ENCODE measurements at places on chromosomes 7 and 10.

GRCh38 chr7:140161047-140161446, 15.7 kb downstream of the KDM7A start:
- DNase-seq = no peak

- DNase-seq = peak; percentile 21
Measured at GRCh38 chr7:3722396-3722922, 421.4 kb downstream of the SDK1 start.

GRCh38 chr10:2326411-2326810, 589.1 kb upstream of the ADARB2 start:
- DNase-seq = no peak

GRCh38 chr7:70432567-70433001, 699.4 kb upstream of the GALNT17 start:
- no peak for DNase-seq

DNA sequence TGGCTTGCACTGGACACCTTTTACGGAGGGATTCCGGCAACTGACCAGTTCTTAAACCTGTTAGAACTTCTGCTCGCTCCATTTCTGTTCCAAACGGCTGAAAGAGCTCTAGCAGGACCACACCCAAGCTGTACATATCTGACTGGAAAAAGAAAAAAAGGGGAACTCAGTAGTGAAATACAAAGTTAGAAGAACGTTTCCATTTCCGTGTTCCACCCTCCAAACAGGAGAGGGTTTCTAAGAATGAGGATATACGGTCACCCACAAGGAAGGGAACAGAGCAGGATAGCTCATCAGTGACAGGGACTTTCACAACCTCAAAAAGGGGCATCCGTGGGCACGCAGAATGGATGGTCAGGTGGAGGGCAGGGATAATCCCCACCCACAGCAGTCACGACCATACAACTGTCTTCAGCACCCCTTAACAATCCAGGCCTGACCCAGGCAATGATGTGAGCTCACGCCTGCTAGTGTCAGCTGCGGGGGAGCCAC, 4.3 kb upstream of the ANKRD61 start:
- DNase-seq = no peak

DNA sequence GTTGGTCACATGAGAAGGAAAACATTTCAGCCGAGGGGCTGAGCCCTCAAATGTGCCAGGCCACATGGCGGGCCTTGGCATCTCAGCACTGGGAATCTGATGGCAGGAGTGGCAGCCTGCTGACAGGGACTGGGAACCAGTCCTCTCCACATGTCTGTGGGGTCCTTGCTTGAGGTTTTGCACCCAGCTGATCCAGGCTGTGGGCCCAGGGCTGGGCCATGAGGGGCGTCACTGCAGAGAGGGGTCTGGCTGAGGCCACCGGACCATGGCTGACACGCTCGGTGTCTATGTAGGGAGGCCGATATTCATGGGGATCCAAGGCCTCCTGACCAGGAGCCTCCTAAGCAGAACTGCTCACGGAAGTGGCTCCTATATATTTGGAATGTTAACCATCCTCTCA, 31.0 kb upstream of the PWWP2B start:
- DNase-seq = no peak

DNA sequence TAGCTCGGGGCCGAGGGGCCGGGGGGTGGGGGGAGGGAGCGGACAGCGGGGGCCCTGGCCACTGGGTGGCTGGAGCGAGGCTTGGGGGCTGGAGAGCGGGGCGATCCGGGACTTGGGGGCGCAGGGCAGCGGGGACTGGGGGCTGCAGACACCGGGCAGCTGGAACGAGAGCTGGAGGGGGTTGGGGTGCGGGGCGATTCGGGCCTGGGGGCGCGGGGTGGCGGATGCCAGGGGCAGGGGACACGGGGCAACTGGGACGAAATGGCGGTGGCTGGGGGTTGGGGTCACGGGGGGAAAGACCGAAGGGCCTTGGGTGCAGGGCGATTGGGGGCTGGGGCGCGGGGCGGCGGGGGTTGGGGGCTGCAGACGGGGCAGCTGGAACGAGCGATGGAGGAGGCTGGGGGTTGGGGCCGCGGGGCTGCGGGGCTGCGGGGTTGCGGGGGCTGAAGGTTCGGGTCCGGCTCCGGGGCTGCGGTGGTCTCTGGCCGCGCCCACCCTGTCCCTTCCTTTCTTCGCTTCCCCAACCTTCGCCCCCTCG, 590 bp downstream of the COL26A1 start:
- DNase-seq = no peak

DNA sequence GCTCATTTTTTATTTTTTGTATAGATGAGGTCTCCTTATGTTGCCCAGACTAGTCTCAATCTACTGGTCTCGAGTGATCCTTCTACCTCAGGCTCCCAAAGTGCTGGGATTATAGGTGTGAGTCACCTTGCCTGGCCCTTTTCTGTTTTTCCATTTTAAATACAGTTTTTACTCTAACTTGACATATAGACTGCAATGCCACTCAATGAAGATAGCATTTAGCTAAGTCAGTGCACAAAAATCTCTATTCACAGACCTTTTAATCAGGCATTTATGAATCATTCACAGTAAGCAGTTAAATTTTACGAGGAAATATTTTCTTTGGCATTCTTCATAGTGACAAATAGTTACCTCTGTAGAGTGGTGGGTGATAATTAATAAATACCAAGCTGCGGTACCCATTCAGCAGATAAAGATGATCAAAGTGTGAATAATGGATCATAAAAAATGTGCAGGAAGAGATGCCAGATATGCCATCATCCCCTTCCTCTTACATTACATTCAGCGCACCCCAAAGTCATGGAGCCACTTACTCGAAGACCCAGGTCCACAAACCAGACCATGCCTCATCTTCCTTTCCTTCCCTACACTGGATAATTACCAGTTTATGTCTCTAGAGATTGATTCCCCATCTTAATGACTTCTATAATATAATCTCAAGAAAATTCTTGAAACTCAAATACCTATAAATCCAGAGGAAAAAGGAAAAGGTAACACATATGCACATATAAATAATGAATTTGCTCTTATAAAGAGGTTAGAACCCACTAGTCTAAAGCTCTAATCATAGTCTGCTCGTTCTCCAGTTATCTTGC, 56.0 kb downstream of the UBE2H start:
- DNase-seq = no peak

DNA sequence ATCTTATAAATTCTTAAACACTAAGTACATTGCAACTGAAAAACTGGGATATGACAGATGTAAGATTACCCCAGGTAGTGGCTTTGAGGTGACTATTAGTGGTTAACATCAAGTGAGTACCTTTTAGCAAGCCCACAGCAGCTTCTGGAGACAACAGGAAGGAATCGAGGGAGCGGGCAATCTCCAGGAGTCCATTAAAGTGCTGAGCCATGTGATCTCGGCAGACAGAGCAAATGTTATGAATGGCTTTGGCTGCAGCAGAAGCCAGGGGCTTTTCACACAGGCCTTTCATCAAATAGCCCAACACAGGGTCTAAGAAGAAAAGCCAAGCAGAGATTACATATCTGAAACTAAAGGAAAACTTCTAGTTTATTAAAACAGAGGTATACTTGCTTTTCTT, 48.9 kb downstream of the IRF5 start:
- DNase-seq = no peak

GRCh38 chr10:122617476-122618270, 57.1 kb downstream of the DMBT1 start:
- no peak for DNase-seq

- no peak for DNase-seq
Measured at GRCh38 chr7:102255501-102255900, 31.2 kb upstream of the SH2B2 start.

DNA sequence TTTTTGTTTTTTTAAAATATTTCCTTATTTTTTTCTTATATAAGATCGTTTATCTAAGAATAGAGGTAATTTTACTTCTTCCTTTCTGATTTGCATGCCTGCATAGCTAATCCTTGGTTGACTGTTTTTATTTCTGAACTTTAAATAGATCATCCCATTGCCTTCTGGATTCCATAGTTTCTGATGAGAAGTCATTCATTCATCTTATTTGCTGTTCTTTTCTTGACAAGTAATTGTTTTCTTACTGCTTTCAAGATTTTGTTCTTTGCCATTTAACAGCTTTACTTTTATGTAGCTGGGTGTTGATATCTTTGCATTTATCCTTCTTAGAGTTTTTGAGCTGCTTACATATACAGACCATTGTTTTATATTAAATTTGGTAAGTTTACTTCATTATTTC, 437.9 kb downstream of the SDK1 start:
- no peak for DNase-seq

- DNase-seq = no peak
Measured at GRCh38 chr7:44391171-44391570, 65.8 kb upstream of the CAMK2B start.

DNA sequence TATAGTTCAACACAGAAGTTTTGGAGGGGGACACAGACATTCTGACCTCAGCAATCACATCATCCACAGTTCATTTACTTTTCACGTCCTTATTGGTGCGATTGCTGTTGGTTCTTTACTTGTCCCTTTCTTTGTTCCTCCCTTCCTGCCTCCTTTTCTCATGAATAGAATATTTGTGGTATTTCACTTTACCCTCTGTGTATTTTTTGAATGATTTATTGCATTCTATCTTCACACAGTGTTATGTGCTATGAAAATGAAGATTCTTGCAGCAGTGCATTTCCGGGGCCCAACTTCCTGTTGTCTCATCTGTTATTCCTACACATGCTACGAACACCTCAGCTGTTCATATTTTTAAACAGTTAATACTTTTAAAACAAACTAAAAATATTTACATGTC, 179.6 kb downstream of the ZMYND11 start:
- DNase-seq = no peak

GRCh38 chr7:93014410-93014809, 103.4 kb downstream of the SAMD9 start:
- no peak for DNase-seq

GRCh38 chr7:124155432-124156022, 122.7 kb upstream of the TMEM229A start:
- DNase-seq = no peak

GRCh38 chr10:62040881-62041280, 139.4 kb downstream of the ARID5B start:
- DNase-seq = no peak
